ENCODE measurements at places on chromosomes 1 and 21.

DNA sequence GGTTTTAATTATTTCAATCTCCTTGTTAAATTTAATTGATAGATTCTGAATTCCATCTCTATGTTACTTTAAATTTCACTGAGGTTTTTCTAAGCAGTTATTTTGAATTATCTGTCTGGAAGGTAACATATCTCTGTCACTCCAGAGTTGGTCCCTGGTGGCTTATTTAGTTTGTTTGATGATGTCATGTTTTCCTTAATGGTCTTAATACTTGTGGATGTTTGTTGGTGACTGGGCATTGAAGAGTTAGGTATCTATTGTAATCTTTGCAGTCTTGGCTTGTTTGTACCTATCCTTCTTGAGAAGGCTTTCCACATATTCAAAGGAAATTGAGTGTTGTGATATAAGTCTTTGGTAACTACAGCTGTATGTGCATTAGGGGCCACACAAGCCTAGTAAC is 810.0 kb upstream of the NEGR1 start:
- DNase-seq, result no peak

GRCh38 chr1:203145321-203146041 is 18.0 kb downstream of the ADORA1 start:
- DNase-seq, result no peak

- DNase-seq, result no peak
Observed at GRCh38 chr1:65440322-65440900, 19.9 kb downstream of the LEPR start.

DNA sequence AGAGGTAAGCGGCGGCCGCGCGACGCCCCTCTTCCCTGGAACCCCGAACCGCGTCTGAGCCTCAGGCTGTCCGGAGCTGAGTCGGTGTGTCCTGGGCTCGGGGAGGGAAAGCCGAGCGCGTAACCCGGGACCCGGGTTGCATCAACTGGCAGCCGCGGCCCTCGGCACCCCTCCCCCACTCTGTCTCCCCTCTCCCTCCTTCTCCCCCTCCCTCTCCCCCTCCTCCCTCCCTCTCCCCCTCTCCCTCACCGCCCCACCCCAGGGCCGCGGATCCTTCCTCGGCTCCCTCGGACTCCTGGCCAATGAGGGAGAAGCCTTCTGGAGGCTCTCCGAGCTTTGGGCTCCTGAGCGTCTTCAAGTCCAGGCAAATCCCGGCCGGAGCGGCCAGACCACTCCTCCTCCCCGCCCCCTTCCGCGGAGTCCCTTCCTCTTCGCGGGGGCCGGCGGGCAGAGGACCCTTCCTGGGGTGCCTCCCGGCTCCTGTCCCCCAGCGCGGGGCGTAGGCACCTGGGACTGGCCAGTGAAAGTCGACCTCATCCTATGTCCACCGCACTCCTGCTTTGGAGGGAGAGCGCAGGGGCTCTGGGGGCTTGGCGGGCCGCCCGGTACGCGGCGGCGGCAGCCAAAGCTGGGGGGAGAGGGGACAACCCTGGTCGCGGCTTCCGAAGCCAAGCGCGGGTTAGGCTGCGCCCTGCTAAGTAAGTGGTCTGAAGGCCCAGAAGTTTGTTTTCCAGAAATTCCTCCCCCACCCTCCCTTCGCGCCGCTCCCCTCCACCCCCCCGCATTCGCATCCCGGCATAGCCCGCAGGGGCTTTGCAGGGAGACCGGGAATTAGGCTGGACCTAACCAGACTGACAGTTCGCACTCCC is 850 bp downstream of the SESN2 start:
- peak; percentile 86 for DNase-seq

- DNase-seq, result no peak
Observed at GRCh38 chr1:182857212-182857611, 18.1 kb downstream of the DHX9 start.

DNA sequence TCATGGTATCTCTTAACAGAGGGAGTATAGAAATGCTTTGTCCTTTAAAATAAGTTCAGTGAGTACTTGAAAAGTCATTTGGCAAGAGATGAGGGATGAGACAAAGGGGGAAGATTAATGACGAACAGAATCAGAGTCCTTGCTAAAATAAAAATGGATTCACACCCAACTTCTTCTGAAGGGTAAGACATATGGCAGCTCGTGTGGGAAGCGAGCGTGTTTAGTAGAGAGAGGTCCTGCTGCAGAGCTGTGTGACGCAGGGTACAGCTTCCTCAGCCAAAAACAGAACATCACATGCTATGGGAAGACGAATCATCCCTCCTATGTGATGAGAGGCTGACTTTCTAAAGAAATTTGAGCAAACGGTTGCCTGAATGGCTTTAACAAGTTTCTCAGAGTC is 158.5 kb upstream of the LMO4 start:
- DNase-seq, result no peak

GRCh38 chr1:38334930-38335592 is 288.5 kb upstream of the POU3F1 start:
- DNase-seq, result no peak

- DNase-seq, result no peak
Observed at GRCh38 chr1:69569175-69569541, 1.4 kb downstream of the LRRC7 start.

DNA sequence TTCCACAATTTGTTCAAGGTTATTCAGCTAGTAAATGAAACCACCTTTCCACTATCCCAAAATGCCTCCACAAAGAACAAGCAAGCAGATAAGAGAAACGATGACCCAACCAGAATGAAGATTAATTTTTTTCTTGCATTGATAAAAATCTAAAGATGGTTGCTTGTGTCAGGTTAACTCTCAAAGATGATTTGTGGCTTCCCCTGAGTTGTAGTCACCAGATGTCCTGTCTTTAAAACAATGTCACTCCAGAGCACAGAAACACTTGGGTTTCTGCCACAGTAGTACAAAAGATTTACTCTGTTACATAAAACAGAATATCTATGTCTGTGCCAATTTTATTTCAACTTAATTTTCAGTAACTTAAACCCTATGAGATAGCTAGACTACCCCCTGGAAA is 11.4 kb upstream of the CCDC17 start:
- DNase-seq, result no peak

DNA sequence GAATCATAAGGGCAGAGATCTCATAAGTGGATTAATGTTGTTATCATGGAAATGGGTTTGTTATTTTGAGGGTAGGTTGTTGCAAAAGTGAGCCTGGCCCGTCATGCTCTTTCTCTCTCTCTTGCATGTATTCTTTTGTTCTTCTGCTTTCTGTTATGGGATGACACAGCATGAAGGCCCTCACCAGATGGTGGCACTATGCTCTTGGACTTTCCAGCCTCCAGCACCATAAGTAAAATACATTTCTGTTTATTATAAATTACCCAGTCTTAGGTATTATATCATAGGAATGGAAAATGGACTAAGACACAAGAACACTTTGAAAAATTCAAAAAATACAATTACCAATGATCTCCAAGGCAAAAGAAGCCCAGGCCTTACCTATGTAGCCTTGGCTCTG is 676.1 kb downstream of the PTPRU start:
- no peak for DNase-seq
